Ureter (tissue), 1 donor: ENCODE measurements at places on chromosomes 6 and 20.

GRCh38 chr20:63551068-63551467, 2.9 kb upstream of the FNDC11 start:
- DNase-seq, result no peak

DNA sequence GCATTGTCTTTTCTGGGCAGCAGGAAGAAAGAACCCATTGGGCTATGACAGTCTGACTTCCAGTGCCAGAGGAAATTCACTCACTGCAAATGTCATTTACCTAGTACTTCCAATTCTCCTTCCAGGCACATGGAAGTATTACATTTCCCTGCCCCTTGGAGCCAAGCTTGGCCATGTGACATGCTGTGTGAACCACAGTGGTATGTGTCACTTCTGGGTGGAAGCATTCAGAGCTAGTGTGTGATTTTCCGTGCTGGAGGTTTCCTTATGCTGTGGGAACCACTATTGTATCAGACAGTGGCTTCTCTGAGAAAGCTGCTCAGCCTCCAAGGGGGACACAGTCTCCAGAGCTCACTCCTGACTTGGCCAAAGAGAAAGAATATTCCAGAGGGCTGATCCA, 387.6 kb downstream of the CDC5L start:
- DNase-seq, result no peak

- no peak for DNase-seq
Measured at GRCh38 chr6:144415014-144415413, 129.9 kb downstream of the UTRN start.

- DNase-seq, result no peak
Measured at GRCh38 chr6:148608199-148608951, 138.5 kb upstream of the UST start.

DNA sequence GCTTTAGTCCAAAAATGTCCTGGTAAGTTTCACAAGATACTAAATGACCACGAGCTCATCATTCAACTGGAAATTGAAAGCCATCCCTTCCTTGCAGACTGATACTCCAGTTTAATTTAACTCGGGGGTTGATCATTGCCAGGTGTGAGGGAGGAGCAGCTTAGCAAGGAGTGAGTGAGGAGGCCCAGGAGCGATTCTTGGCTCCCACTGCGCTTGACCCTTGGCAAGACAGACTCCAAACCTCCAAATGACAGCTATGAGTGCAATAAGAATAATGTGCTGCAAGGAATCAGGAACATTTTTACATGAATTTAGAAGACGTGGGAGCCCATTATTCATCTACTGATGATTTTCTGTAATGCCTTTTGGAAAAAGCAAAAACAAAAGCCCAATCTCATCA, 64.9 kb downstream of the LAMA4 start:
- no peak for DNase-seq

DNA sequence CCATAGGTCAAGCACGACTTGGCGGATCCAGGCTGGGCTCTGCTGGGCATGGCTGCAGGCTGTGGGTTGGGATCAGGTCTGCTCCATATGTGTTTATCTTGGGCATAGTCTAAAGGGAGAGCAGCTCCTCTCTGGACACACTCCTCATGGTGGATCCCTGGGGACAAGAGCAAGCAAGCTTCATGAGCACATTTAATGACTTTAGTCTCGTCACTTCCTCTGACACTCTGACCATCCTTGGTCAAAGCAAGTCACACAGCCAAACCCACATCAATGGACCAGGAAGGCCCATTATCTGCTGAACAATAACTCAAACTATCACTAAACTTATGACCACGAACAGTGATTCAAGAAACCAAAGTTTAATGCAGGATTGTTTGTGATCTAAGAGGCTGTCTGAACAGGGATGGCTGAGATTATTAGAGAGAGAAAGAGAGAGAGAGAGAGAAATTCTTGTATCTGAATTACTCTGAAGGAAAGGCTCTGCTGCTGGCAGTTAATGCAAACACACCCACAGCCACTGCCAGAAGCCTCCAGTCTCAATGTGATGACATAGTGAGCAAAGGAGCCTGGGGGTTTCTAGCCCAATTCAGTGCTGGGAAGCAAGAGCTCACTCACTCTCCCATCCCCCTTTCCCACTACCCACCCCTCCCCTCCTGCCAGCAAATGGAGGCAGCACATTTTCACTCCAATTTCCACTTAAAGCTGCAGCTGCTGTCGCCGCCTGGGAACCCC, 490.2 kb upstream of the SULF2 start:
- DNase-seq, result peak; percentile 35

DNA sequence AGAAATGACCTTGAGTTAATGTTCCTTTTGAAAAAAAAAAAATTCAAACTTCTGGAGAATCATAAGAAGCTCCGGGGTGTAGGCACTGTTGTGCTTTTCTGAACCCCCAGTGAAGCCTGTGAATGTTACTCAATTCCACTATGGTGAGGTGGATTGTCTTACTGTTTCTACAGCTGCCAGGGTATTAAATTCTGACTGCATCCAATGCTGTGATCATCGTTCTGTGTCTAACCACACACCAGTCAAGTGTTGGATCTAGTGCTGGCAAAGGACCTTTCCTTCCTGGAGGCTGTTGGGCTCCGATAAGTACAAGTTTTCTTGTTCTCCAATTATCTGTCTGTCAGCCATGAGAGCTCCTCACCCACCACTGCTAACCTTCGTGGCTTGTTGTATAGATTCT, 162.0 kb upstream of the EPHA7 start:
- DNase-seq, result no peak

GRCh38 chr6:69696273-69696672, 100.5 kb downstream of the LMBRD1 start:
- no peak for DNase-seq

- DNase-seq, result no peak
Measured at GRCh38 chr6:140586426-140587061, 1212.1 kb upstream of the CITED2 start.

GRCh38 chr6:55957961-55958422, 82.6 kb upstream of the BMP5 start:
- no peak for DNase-seq

DNA sequence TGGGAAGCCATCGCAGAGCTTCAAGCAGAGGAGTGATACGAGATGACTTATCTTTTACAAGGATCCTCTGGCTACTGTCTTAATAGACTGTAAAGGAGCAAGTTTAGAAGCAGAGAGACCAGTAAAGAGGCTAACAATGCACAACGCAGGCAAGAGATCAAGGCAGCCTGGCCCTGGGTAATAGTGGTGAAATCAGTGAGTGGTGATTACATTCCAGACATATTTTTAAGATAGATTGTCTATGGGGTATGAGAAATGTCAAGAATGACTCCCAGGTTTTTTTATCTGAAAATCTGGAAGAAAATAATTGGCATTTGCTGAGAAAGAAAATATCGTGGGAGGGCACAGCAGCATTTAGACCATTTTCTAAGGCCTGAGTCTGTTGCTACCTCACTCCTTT, 213.6 kb upstream of the HTR1E start:
- DNase-seq, result no peak

DNA sequence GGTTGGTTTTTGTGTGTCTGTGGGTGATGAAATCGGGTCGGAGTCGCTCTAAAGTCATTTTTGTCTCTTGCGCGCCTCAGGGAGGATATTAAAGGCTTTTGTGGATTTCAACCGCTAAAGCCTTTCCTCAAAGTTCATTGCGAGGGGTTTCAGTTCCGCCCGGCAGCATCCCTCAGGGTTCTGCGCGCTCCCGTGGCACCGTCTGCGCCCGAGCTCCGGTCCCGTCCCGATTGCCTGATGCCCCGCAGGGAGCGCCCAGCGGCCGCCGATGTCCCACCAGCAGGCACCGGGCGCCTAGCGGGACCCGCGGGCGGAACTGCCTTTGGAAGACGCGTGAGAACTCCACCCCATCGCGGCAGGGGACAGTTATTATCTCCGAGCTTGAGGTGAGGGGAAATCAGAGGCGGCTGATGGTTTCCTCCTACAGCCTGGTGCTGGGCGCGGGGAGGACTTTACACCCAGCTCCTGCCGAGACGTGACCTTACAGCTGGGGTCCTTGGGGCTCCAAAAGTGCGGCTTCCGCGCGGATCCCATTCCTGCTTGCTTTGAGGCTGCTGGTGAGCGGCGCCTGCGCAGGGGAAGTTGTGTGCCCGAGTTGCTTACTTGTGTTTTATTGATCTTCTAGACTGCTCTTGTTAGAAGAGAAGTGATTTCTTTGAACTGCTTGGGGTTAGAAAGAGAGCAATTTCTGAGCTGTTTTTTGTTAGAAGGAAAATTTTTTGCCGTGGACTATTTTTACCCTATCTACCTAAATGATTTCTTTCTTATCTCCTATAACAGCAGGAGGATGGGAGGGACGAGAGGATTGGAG, 27.1 kb downstream of the ULBP1 start:
- no peak for DNase-seq

DNA sequence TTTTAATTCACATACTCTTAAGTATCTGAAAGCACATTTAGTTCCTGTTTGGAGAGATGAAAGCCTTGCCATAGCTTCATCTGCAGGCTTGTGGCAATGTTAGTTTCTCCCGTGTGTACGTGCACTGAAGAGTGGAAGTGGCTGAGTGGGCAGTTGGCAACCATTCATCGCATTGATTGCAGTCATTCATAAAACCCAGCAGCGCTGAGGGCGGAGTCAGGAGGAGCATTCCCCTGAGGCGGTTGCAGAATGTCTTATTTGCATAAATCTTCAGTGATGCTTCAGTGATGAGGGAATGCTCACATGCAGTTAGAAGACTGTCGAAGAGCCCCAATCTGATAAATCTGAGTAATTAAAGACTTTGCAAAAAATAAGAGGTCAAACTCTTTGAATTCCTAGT, 79.1 kb downstream of the RIMS1 start:
- no peak for DNase-seq

DNA sequence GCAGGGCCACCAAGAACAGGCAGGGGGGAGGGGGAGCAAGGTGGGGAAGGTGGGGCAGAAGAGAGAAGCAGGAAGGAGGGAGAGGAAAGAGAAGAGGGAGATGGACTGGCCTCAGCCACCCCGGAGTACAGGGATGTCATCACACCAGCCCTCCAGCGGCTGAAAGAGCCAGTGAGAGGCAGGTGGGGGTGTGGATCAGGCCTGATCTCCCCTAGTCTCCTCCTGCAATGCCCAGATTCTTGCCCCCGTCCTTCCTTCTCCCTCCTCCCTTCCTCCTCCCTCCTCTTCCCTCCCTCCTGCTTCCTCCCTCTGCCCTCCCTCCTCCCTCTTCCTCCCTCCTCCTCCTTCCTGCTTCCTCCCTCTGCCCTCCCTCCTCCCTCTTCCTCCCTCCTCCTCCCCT, 61.5 kb downstream of the YTHDF1 start:
- DNase-seq, result no peak
